ENCODE measurements at places on chromosomes 6 and 20.

DNA sequence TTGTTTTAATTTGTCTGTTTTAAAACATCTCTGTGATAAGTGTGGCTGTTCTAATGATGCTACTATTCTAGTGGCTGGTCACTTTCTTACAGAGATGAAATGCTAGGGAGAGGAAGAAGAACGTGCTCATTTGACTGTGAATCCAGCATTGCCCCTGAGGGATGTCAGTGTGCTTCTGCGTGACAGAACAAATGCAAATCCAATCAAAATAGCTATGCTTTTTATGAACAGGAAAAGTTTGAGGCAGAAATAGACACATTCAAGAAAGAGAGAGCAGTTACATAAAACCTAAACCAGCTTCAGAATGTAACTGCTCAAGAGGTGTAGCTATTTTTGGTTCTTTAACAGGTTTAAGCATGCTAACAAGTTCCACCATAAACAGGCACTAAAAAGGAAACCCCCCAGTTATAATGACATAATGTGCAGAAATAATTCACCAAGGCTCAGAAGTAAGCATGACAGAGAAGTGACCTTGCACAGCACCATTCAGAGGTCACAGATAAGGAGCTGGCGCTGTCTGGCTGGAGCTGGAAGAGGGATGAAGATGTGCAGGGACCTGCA lies 385.3 kb downstream of the EPM2A start:
- no peak for DNase-seq

- DNase-seq: peak; percentile 39
These were observed 18.0 kb upstream of the MYL9 start for GRCh38 chr20:36523341-36523740.

DNA sequence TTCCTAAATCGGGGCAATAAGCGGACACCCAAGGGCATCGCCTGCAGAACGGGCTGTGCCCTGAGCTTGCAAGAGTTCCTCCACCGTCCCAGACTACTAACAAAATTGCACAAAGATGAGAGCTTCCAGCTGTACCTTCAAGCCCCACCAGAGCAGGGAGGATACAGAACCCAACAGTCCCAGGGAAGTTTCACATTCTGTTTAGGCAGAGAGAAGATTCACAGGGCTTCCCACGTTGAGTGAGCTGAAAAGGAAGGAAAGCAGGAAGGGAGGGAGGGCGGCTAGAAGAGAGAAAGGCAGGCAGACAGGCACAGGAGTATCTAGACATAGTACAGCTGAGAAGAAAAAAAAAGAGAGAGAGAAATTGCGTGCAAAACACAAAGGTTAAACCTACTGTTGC lies 112.6 kb upstream of the AFDN start:
- DNase-seq: no peak

DNA sequence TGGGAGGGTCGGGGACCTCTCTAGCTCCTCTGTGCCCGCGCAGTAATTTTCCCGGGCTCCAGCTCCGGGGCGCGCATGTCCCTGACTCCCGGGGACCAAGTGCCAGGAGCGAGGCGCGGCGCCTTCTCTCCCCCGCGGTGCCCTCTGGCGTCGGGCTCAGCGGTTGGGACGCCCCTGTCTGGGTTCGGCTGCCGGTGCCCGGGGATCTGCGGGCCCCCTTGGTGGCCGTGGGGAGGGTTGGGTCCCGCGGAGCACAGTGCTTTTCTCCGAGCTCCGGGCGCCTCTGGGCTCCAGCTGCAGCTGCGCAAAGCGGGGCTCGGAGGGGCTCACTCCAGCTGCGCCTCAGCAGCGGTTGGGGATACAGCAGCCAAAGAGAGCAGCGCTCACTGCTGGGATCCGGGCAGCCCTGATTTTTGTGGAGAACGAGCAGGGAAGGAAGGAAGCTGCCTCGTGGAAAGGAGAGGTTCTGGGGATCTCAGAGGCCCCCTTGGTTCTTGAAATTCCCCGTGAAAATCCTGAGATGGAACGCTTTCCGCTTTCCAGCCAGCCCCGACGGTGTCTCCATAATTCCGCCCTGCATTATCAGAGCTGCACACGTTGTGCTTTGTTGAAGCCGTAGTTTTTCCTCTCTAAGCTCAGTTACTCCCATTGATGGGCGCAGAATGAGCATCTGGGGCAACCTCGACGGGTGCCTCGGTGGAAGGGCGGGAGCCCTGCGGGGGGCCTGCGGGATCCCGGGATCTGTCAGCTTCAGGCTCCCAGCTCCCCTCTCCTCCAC lies 861 bp downstream of the PPP1R14C start:
- no peak for DNase-seq

DNA sequence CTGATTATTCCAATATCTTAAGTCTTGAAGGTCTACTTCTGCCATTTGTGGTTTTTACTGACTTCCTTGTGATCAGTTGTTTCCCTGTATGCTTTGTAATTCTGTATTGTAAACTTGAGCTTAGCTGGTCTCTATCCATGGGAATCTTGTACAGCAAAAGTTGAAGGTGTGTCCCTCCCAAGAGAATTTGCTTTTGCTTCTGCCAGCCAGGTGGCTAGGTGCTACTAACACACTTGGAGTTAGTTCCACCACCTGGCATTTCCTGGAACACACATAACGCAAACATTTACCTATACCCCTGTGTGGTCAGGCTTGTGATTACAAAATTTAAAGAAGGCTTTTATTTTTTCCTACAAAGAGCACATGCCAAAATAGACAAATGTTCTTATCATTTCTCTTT lies 141.2 kb downstream of the GRM4 start:
- DNase-seq: no peak

DNA sequence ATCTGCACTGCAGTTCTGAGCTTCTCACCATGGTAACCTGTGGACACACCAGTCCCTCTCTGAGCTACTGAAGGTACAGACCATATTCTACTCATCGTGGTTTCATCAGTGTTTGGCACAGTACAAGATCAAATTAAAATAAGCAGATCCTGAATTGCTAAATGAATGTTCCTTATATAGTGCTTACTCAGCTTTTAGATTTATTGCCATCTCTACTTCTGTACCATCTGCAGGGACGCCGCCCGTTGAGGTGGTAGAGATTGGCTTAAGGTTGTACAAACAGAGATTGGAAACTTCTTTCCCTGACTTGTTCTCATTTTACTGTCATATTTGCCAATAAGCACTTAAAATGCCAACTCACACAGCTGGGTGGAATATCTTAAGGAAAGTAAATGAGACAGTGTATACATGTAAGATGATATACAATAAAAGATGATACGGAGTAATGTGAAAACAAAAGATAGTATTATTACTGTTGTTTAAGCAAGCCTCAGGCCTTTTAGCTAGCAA lies 223.4 kb upstream of the FOXQ1 start:
- no peak for DNase-seq

- DNase-seq: no peak
These were observed 196.6 kb downstream of the ESR1 start for GRCh38 chr6:152004036-152004566.

DNA sequence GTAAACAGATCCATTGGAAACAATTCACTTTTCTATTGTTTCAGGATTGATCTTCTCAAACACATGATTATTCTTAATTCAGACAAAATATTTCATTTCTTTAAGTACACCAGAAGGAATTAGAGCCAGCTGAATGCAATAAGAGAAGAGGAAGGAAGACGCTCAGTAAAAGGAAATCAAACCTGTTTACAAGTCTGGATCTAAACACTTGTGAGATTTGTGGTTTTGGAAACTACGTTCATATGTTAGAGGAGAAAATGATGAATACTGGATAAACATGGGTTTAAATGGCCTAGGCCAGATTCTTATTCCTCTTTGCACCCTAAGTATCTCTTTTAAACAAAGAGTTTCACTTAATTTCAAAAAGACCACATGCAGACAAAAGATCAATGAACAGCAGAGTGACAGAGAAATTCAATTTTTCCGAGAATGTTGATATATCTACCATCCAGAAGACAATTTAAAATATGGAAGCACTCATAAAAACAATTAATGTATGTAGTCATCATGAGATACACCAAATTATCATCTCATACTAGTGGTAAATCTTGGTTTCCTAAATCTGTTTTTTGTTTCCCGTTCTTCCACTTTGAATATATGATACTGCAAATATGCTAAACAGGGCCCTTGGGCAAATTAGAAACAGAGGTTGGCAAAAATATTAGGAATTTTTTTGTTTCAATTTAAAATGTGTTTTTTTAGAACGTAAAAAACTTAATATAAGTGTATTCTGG lies 703.5 kb upstream of the CITED2 start:
- DNase-seq: peak; percentile 78

DNA sequence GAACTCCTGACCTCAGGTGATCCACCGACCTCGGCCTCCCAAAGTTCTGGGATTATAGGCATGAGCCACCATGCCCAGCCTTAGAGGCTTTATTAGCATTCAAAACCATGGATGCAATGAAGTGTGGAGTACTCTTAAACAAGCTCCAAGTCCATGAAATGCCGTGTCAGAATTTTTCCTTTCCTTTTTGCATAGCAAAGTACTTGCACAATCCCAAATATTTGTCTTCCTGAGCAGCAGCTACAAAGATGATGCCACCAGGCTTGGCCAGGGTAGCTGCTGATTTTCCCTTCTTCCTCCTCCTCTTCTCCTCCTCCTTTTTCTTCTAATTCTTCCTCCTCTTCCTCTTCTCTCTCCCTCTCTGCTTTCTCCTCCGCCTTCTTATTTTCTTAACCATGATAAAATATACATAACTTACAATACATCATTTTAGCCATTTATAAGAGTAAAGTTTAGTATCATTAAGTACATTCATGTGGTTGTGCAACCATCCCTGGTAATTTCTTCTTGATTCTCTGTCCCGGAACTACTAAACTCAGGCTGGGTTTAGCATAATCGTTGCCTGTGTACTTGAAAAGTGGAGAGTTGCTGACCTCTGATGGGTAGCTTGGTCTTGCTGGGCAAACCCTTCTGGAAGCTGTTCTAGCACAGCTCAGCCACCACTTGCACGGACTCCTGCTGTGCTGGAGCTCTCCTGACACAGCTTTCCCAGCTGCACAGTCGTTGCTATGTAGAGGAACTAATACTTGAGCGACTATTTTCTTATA lies 20.3 kb downstream of the MUCL3 start:
- DNase-seq: peak; percentile 51

GRCh38 chr20:57957411-57958049 lies 247.7 kb upstream of the PMEPA1 start:
- peak; percentile 3 for DNase-seq

DNA sequence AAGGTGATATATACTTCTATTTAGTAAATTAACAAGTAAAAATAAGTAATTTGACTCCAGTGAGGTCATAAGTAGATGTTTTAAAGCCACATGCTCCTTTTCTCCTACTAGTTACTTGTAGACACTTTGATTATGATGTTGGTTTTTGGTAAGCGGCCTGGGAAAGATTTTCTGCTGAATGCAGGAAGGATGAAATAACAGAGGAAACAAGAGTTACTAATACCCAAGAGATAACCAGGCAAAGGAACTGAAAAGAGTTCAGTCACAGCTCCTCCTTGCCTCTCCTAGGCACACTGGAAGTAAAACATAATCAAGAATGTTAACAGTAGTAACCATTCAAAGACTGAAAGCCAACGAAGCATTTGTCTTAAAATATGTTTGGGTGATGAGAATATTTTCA lies 203.3 kb downstream of the RNGTT start:
- peak; percentile 9 for DNase-seq

DNA sequence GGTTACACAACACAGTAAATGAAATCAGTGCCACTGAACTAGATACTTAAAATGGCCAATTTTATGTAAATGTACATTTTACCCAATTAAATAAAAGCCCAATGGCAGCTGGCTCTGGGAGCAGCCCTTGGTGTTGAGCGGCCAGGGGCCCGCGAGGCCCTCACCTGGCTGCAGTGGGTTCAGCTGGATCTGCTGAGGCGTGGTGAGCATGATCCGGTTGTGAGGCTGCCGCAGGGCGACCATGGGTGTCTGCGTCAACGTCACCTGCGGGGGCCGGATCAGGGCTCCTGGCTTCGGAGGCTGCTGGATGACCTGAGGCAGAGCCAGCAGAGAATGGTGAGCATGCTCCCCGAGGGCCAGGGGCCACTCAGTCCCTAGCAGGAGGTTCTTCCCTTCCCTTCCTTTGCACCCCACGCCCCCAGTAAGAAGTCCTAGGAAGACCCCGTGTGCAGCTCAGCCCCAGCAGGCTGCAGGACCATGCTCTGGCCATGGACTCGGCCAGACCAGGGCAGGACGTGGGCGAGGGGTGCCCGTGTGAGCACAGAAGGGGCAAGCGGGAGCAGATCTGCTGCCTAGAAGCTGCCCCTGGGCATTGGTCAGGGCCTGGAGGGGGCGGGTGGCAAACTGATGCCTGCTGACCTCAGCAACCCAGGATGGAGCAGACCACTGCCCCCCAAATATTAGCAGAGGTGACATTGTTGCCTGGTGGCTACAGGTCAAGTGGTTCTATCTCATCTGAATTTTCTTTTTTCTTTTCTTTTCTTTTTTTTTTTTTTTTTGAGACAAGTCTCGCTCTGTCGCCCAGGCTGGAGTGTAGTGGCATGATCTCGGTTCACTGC lies 61.9 kb downstream of the TAF4 start:
- no peak for DNase-seq

DNA sequence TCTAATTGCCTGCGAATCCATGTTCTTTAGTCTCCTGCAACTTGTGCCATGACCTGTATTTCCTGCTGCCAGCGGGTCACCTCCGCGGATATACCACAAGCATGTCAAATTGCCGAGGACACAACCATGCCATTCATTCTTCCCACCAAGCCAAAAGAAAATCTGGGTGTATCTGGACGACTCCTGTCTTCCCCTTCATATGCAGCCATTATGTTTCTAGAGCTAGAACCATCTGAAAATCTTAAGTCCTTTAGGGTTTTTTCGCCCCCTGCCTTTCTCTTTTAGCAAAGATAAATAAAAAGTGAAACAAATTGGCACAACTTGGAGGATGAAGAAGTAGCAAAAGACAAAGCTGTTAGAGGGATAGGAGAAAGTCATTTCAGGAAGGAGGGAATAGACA lies 242.6 kb downstream of the ARID1B start:
- DNase-seq: peak; percentile 10

DNA sequence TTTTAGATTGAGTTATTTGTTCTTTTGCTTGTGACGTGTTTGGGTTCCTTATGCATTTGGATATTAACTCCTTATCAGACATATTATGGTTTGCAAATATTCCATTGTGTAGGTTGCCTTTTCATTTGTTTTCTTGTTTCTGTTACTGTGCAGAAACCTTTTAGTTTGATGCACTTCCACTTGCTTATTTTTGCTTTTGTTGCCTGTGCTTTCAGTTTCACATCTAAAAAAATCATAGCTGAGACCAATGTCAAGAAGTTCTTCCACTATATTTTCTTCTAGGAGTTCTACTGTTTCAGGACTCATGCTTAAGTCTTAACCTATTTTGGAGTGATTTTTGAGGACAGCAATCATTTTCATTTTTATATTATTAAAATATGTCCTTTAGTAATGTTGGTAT lies 113.5 kb downstream of the EPM2A start:
- no peak for DNase-seq

GRCh38 chr6:11732036-11732631 lies 46.5 kb downstream of the ADTRP start:
- peak; percentile 39 for DNase-seq
